CD4-positive, alpha-beta T cell treated with Interferon alpha-2 for 1 hour (primary cell): ENCODE measurements at places on chromosomes 4 and X.
A peak's percentile ranks its signal among the peaks of the same experiment; 100 is the strongest.

DNA sequence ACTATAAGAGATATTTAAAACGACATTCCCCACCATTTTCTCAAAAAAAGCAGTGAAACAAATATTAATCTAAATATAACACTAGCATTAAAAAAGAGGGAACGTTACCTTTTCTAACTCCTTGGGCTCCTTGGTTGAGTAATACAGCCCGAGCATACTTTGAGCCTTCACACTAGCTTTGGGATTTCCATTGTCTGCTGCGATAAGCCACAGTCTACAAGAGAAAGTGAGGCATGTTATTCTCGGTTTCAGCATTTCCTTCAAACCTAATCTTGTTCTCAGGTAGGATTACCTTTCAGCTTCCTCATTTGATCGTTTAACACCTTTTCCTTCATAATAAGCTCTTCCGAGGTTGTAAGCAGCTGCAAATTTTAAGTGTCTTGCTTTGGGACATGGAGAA lies 21.7 kb downstream of the LRP2BP start:
- no peak for DNase-seq

DNA sequence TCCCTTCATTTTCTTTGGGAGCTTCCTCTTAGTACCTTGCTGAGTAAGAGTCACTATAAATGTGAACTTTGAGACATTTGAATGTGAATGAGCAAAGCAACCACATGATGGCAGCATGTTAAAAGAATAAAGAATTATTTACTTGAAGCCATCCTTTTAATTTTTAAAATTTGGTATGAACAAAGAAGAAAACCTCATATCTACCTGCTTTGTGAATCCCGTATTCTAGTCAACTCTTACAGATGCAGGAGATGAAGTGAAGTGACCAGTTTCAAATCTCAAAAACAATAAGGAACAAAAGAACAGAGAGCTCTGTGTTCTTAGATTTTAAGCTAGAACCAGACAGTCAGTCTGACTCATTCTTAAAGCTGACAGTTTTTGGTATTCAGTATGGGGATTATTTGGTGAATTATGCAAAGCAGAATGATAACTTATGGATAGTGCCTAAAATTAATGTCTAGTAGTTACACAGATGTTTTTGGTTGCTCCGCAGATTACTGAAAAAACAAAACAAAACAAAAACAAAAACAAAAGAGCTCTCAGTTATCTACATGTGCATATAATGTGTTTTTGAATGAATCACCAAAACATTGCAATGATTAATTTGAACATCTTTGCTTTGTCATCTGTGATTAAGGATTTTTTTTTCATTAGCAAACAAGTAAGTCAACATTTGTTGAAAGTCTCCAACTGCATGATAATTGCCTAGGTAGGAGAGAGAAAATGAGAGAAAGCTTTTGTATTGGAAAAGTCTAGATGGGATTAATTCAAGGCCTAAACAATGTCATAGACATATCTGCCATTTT lies 48.2 kb upstream of the H2AZ1 start:
- no peak for DNase-seq

GRCh38 chr4:2433609-2434350 lies 15.0 kb downstream of the CFAP99 start:
- DNase-seq, result no peak

GRCh38 chrX:136380010-136380769 lies 79.4 kb downstream of the ADGRG4 start:
- no peak for DNase-seq

- peak; percentile 42 for DNase-seq
Observed at GRCh38 chr4:121156822-121157769, 7.0 kb downstream of the TNIP3 start.

DNA sequence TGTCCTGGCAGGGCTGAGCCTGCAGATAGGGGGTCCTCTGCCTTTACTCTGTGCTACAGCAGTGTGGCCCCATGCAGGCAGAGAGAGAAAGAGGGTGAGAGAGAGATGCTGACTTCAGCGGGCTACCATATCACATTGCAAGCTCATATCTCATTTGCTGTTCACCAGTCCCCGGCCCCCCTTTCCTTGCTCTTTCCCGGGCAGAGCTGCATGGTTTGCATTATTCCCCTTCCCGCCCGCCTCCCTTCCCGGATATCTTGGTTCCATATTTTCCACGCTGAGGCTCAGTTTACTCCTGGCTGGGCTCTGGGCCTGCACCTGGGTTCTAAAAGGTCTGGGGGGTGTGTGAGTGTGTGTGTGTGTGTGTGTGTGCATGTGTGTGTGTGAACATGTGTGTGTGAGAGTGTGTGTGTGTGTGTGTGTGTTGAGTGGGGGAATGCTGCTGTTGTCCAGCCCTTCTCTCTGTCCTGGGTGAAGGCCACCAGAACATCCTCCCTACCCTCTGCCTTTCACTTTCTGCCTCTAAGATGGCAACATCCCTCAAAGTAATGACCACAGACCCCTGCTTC lies 63.5 kb downstream of the PJA1 start:
- DNase-seq, result no peak

DNA sequence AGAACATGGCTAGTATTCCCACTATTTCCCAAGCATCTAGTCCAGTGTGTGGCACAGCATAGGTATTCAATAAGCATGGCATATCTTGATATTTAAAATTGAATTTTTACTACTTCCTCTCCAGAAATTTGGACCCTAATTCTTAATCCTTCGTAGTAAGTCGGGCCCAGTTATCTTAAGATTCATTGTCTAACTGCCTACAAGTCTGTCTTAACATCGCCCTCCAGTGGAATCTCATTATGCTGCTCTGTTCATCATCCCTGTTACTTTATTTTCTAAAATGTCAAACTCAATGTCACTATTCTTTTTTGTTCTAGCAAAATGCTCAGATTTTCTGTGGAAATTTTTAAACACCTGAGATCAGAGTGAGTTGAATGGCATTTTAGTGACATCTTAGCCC lies 606.2 kb downstream of the KLHL13 start:
- no peak for DNase-seq

DNA sequence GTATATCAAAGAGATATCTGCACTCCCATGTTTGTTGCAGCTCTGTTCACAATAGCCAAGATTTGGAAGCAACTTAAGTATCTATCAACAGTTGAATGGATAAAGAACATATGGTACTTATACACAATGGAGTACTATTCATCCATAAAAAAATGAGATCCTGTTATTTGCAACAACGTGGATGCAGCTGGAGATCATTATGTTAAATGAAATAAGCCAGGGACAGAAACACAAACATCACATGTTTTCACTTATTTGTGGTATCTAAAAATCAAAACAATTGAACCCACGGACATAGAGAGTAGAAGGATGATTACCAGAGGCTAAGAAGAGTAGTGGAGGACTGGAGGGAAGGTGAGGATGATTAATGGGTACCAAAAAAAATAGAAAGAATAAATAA lies 14.2 kb downstream of the IQCM start:
- DNase-seq, result no peak

- no peak for DNase-seq
Observed at GRCh38 chr4:92235731-92236130, 68.0 kb upstream of the GRID2 start.

DNA sequence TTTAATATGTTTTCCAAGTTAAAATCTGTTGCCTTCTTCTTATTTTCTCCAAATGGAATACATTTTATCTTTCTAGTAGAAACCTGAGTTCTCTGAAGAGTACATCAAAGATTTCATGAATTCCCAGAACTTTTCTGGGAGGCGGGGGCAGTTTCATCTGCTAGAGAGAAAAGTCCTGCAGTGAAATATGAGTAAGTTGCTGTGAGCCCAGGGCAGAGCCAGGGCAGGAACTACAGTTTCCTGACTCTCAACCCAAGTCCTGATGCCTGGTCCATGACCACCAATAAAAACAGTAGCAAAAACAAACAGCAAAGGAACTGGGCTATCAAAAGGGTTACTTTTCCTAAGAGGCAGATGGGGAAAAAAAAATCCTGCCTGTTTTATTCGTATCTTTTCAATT lies 239.4 kb upstream of the CTSO start:
- no peak for DNase-seq

DNA sequence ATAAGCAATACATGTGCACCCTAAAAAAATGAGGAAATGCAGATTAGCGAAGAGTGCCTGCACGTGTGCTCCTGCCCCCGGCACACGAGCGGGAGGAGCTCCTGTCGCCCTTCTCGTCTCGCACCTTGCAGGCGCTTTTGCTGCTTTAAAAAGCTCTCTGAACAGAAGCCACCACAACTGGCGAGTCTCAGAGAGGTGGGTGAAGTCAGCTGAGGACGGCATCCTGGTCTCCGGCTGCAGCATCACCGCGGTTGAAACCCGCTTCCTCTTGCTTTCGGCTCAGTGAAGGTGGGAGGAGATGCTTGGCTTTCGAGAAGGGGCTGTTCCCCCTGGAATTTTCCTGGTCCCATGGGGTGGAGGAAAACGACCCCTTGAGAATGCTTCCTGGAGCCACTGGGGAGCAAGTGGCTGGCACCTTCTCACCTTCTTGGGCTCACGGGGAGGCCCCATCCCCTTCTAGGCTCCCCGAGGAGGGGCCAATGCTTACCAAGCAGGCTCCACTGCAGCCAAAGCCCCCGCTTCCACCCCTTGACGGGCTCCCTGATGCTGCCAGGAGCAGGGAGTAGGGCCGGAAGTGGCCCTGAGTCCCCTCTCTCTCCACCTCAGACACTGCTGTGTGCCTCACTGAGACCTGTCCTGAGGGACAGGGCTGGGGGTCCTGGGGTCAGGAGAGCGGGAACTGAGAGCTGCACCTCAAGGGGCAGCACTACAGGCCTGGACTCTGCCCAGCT lies 29.2 kb upstream of the MXD4 start:
- peak; percentile 83 for DNase-seq

GRCh38 chrX:14819769-14820168 lies 53.1 kb downstream of the FANCB start:
- no peak for DNase-seq

DNA sequence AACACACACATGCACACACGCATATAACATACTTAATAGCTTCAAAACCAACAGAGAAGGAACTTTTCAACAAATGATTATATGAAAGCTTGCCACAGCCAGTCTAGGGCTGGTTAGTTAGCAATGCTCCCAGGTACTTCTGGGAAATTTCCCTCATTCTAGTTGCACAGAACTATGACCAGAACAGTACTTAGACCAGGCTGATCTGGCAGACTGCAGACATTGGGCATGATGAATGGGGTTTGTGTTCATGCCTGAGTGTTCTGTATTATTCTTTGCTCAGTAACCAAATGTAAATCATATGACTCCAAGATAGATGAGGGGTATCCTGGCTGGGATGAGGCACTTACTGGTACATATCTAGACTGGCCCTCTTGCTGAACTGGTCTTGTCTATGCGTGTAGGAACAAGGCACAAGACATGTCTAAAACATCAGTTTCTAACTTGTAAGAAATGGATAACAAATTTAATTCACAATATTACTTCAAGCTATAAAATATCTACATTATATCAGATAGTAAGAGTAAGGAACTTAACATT lies 50.3 kb upstream of the GEMIN8 start:
- no peak for DNase-seq

DNA sequence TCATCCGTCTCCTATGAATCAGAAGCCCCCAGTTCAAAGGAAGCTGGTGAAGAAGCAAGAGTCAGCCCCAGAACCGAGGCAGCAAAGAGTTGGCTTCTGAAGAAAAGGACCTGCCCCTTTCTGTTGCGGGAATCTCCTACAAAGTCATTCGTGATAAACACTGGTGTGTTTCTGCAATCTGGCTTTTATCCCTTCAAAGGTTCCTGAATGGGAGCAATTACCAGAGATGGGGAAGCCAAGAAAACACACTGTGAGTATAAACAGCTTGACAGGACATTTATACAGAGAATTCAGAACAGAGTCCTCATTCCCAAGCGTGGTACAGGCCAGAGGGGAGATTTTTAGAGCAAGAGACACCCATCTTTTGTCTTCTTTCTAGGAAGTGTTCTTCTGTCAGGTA lies 226.8 kb upstream of the LNX1 start:
- DNase-seq, result no peak

GRCh38 chr4:40055863-40056715 lies 561 bp upstream of the N4BP2 start:
- DNase-seq, result no peak

DNA sequence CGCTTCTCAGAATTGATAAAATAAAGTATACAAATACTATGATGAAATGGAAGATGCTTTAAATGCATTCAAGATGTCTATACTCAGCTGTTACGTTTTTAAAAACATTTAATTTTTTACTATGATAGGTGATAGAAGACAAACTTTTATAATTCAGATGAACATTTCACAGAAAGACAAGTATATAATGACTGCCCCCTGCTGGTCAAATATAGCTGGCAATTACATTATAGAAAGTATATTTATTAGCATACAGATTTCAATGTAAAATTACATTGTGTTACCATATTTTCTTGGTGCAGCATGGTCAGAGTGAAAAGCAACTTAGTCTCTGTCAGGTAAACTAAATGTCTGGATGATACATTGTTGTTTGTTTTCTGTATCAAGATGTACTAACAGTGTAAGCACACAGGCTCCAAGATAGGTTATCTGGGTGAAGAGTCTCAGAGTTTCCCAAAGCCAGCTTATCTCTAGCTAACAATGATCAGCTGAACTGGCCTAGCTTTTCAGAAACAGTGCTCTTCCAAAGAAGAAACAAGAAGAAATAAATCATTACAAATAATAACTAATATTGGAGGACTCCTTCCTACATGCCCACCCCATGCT lies 54.1 kb downstream of the SRPX start:
- peak; percentile 33 for DNase-seq

- DNase-seq, result no peak
Observed at GRCh38 chr4:86481440-86481839, 112.7 kb upstream of the PTPN13 start.

DNA sequence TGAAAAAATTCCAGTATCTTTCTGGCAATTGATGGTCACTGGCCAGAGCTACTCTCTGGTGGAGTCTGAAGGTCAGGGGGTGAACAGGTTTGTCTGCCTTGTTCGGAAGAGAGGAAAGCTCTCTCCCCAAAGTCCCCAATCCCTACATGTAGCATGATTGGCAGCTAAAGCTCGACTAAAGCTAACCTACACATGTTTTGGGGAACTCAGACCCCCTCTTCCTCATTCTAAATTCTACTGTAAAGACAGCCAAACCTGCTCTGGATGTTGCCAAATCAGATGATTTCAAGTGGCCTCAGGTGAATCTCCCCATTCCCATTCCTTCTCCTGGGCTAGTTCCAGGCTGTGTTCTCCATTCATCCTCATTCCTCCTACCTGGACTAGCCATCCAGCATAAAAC lies 84.1 kb downstream of the MSN start:
- DNase-seq, result no peak

- no peak for DNase-seq
Observed at GRCh38 chrX:19867938-19868337, 19.5 kb downstream of the SH3KBP1 start.

GRCh38 chr4:25069014-25069413 lies 38.3 kb upstream of the LGI2 start:
- DNase-seq, result no peak

DNA sequence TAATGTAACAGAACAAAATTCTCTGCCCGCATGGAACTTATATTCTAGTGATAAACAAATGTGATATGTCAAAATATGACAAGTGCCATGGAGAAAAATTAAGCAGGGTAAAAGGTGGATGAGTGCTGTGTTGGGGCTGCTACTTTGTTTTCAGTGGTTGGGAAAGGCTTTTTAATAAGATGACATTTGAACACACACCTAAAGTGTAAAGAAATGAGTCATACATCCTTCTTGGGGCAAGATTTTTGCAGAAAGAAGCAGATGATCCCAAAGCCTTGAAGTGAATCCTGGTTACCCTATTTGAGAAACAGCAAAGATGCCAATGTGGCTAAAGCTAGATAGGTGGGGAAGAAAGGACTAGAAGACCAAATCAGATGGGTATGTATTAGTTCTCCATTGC lies 564.1 kb downstream of the INPP4B start:
- DNase-seq, result no peak
